Naive thymus-derived CD8-positive, alpha-beta T cell (primary cell): ENCODE measurements at places on chromosomes 1 and 21. TPM values are rescaled to one million over a fixed set of nuclear protein-coding genes. Genes with fewer than 3 reads are reported as not detected.

The PAQR6 gene
- 0.21 TPM for polyA plus RNA-seq

DNA sequence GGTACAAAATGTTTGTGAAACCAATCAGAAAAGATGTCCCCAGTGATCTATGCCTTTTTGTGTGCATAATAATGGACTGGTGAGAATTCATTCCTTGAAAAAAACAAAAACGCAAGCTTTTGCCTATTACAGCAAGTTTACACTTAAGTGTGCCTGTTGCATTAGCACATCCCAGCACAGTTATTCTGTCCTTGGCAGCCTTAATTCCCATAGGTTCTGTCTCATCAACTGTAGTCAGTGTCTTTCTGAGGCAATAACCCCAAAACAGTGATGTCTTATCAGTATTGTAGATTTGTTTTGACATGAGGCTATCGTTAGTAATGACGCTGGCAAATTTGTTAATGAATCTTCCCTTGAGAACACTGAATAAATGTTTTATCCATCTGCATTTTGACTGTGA lies 109.9 kb upstream of the KCTD3 start:
- DNase-seq: no peak

- DNase-seq: no peak
Observed at GRCh38 chr1:41349361-41350054, 11.7 kb upstream of the FOXO6 start.

The RPE65 gene
- not detected for polyA plus RNA-seq

The PADI4 gene
- polyA plus RNA-seq: 11.8 TPM

- no peak for DNase-seq
Observed at GRCh38 chr1:2968471-2968881, 52.8 kb upstream of the ACTRT2 start.

- no peak for DNase-seq
Observed at GRCh38 chr1:40848530-40849189, 13.5 kb downstream of the CITED4 start.

GRCh38 chr21:34844924-34845238 lies 176.1 kb downstream of the CLIC6 start:
- DNase-seq: no peak

The FAM110D gene
- not detected for polyA plus RNA-seq

The PBXIP1 gene
- 183 TPM for polyA plus RNA-seq

The PTPN14 gene
- 0.04 TPM for polyA plus RNA-seq

GRCh38 chr1:98793136-98793535 lies 131.6 kb downstream of the SNX7 start:
- DNase-seq: no peak

- no peak for DNase-seq
Observed at GRCh38 chr21:44927259-44927586, 6.5 kb upstream of the ITGB2 start.

- DNase-seq: no peak
Observed at GRCh38 chr1:78171736-78172590, 126.2 kb downstream of the GIPC2 start.

- DNase-seq: peak; percentile 23
Observed at GRCh38 chr1:244730153-244730933, 77.4 kb downstream of the DESI2 start.

The TAS1R3 gene
- not detected for polyA plus RNA-seq

The VCAM1 gene
- 1.6 TPM for polyA plus RNA-seq

- DNase-seq: no peak
Observed at GRCh38 chr1:63981408-63981773, 207.6 kb downstream of the ROR1 start.

The TNFRSF9 gene
- polyA plus RNA-seq: 0.15 TPM

GRCh38 chr1:31957701-31958674 lies 19.8 kb upstream of the PTP4A2 start:
- DNase-seq: peak; percentile 36

DNA sequence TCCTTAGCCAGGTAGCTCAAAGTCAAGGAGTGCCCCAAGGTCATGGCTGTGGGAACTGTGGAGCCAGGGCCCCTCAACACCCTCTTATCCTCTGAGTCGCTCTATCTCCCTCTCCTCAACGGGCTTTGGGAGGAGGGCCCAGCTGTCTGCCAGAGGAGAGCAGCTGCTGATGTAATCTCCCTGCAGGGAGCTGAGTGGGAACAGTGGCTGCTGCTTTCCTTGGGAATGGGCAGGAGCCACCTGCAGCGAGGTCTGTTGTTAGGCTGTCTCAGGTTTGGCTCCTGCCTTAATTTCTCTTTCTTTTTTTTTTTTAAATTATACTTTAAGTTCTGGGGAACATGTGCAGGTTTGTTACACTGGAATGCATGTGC lies 58.8 kb upstream of the MAP1LC3C start:
- DNase-seq: no peak

The SLC44A5 gene
- polyA plus RNA-seq: 0.71 TPM

GRCh38 chr1:147264158-147264768 lies 21.8 kb downstream of the CHD1L start:
- DNase-seq: no peak

DNA sequence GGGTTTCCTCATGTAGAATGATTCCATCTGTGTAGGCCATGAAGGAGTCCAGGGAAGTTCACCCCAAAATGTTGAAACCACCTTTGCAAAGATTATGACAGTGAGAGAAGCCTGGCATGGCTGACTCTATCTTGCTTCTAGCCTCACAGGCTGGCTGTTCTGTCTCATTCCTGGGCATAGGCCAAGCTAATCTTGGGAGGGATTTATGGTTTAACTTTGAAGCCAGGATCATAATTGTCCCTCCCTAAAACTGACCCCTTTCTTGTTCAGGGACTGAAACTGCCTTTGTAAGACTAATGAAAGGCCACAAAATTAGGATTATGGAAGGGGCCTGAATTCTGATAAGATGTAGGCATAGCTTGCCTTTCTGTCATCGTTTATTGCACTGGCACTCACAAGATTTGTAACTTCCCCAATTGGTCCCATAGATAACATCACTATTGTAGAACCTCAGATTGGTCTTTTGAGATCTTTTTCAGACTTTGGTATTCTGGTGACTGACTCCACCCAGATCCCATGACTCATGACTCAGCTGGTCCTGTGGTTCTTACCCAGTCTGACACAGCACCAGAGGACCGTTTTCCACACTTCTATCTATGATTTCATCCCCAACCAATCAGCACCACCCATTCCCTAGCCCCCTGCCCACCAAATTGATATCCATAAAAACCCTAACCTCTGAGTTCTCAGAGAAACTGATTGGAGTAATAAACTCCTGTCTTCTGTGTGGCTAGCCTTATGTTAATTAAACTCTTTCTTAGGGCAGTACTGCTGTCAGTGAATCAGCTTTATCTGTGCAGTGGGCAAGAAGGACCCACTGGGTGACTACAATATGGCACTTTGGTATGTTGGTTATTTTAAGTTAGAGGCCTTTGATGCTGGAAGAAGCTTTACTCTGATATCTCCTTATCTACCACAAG lies 13.6 kb upstream of the LAMTOR5 start:
- no peak for DNase-seq

DNA sequence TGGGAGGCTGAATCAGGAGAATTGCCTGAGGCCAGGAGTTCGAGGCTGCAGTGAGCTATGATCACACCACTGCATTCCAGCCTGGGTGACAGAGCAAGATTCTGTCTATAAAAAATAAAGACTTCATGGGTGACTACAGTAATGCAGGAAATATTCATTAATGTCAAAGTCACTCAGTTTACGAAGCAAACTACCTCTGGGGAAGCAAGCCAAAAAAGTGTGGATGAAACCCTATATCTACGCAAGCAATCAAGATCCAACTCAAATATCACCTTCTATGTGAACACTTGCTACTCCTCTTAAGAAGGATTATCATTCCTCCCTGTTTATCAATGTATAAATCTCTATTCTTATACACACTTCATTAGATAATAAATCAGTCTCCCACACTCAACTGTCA lies 434.8 kb downstream of the SETD4 start:
- DNase-seq: no peak

GRCh38 chr1:17965515-17966100 lies 142.0 kb upstream of the IGSF21 start:
- no peak for DNase-seq

The PTAFR gene
- 0.68 TPM for polyA plus RNA-seq

DNA sequence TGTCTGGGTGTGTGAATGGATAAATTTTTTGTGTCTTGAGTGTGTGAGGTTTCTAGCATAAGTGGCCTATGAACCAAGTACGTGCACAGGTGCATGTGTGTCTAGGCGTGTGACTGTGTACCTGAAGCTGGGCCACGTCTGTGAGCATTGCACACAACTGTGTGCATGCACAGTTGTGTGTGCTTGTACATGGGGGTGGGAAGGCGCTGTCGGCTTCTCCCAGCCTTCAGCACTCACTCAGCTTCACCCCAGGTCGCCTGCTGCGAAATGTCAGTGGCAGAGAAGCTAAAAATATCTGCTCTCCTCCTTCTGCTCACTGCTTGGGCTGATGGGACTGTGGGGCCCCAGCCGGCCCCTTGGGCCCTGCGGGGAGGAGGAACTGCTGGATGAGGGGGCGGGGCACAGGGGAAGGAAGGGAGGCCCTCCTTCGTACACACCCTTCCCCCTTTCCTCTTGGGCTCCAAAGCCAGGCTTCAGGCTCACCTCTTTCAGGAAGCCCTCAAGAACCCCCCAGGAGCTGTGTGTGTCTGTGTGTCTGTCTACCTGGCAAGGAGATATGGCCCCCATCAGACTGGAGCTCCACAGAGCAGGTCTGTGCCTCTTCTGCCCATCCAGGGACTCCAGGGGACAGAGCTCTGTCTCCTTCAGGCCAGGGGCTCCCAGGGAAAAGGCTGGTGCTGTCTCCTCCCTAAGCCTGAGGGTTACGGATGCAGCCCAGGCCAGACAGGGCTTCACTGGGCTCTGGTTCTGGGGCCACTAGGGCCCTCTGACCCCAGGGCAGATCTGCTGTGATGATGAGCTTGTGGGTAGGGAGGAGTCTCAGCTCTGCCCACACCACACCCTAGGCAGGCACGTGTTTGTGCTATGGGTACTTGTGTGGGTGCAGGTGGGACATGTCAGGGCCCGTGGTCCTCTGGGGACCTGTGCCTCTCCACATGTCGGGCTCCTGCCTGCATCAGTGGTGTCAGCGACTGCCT lies 35.6 kb upstream of the WASF2 start:
- peak; percentile 24 for DNase-seq

The S100A7 gene
- not detected for polyA plus RNA-seq

The C1orf216 gene
- 6.0 TPM for polyA plus RNA-seq

The GJA8 gene
- polyA plus RNA-seq: not detected

The CD46 gene
- polyA plus RNA-seq: 137 TPM

The UTS2 gene
- polyA plus RNA-seq: not detected

DNA sequence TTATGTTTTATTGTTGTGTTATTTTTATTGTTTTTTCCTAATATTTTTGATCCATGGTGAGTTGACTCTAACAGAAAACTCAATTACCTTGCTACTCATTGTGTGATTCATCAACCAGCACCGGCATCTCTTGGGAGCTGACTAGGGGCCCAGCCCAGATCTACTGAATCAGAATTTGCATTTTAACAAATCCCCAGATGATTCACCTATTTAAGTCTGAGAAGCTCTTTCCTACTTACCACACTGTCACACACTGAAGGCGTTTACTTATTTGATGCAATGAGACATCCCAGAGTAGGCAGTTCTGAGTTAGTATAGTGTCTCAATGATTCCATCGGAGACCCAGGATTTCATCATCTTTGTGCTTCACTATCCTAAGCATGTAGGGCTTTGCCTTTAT lies 416.6 kb downstream of the RWDD3 start:
- no peak for DNase-seq

GRCh38 chr1:195236991-195237889 lies 1371.0 kb downstream of the KCNT2 start:
- no peak for DNase-seq

DNA sequence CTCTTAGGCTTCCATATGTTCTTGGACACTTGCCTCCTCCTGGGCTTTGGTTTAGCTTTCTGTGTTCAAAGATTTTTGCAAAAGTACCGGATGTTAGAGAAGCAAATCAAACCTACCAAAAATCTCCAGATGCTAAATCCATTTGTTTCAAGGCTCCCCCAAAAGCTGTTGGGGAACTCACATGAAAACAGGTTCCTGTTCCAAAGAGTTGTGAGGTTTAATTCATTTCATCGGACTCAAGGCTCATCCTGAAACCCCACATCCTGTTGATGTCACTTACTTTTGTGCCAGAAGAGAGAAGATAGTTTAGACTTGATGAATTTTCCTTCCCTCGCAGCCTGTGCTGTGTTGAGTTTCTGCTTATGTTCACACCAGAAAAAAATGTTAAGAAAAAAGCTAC lies 41.7 kb upstream of the RXRG start:
- no peak for DNase-seq

DNA sequence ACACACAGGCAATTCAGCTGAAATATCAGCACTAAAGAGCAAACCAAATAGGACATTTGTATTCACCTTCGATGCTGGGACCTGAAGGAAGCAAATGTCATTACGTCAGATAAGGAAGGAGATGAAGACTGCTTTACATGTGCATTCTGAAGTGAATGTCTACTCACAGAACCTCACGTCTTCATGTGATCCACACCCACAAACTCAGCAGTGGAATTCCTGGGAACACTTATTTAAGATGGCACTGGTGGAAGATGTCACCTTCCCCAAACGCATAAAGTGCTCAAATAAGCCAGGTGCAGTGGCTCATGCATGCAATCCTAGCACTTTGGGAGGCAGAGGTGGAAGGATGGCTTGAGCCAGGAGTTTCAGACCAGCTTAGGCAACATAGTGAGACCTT lies 11.4 kb downstream of the PGBD5 start:
- no peak for DNase-seq

- no peak for DNase-seq
Observed at GRCh38 chr1:58063095-58063494, 483.4 kb downstream of the OMA1 start.

The RHD gene
- polyA plus RNA-seq: not detected

The PSMB2 gene
- 65.6 TPM for polyA plus RNA-seq

The PDC gene
- not detected for polyA plus RNA-seq

The HES3 gene
- not detected for polyA plus RNA-seq
